ENCODE measurements at places on chromosomes 7 and 10.

DNA sequence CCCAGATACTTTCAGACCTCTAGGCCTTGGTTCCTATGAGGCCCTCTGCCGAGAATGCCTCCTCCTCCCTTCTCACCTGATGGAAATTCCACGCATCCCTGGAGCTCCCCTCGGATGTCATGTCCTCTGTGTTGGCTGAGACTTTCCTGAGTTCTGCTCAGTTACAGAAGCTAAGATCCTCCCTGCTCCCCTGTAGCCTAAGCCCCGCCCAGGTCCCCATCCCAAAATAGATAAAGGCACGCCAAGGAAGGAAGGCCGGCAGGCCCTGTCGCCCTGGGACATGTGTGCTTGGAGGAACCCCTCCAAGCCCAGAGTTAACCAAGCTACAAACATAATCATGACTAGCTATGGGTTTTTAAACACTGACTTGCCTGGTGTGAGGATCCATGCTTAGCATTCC lies 123.5 kb downstream of the SORBS1 start:
- no peak for DNase-seq

DNA sequence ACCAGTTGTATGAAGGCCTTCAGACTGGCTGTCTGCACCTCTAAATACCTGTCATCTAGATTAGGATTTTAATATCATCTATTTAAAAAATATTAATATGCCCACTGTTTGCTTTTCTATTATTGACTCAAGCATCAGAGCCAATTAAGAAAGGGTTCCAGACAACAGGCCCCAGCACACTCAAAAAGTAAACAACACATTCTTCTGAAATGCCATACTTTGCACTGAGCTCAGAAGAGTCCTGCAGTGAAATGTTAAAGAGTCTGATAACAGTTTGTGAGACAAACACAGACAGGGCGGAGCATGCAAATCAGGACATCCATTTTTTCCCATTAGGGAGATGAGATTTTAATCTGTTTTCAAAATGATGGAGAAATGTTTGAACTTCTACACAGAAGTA lies 45.9 kb upstream of the KLF6 start:
- no peak for DNase-seq

- DNase-seq, result no peak
Observed at GRCh38 chr7:157007470-157008066, 2.9 kb downstream of the MNX1 start.

DNA sequence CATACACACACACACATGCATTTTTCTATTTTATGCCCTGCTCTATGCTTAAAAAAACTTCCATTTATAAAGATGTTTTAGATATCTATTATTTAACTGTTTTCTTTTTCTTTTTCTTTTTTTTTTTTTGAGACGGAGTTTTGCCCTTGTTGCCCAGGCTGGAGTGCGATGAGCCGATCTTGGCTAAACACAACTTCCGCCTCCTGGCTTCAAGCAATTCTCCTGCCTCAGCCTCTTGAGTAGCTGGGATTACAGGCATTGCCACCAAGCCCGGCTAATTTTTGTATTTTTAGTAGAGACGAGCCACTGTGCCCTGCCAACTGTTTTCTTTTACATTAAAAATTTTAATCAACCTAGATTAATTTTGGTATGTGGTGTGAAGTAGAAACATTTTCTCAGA lies 45.6 kb upstream of the PURB start:
- no peak for DNase-seq

GRCh38 chr10:74306227-74306982 lies 155.4 kb downstream of the ADK start:
- no peak for DNase-seq

DNA sequence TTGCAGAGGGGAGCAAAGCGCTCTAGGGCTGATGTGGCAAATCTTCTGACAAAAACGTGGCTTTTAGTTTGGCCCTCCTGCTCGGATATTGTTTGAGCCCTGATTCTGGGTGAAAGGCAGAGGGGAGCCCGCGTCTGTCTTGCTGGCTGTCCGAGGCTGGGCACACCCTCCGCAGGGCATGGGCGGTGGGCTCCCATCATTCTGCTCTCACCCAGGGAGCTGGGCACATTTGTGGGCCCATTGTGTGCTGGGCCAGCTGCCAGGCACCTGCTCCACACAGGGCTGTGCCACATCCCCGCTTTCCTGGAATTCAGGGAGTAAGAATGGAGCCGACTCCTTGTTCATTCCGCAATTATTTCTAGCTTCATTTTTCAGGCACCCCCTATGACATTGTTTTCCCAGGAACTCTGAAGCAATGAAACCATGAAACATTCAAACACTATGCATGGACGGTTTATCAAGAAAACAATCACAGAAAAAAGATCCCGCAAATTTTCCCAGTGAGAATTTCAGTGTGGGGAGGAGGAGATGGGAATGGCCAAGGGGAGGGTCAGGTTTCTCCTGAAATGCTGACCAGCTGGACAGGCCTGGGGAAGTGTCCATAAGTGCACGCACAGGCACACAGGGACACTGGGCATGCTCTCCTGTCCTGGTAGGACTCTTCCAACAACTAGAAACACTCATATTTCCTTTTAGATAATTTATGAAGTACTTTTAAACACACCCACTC lies 341.1 kb downstream of the CXCL12 start:
- DNase-seq, result no peak

- peak; percentile 65 for DNase-seq
Observed at GRCh38 chr10:132939957-132940790, 2.2 kb downstream of the CFAP46 start.

DNA sequence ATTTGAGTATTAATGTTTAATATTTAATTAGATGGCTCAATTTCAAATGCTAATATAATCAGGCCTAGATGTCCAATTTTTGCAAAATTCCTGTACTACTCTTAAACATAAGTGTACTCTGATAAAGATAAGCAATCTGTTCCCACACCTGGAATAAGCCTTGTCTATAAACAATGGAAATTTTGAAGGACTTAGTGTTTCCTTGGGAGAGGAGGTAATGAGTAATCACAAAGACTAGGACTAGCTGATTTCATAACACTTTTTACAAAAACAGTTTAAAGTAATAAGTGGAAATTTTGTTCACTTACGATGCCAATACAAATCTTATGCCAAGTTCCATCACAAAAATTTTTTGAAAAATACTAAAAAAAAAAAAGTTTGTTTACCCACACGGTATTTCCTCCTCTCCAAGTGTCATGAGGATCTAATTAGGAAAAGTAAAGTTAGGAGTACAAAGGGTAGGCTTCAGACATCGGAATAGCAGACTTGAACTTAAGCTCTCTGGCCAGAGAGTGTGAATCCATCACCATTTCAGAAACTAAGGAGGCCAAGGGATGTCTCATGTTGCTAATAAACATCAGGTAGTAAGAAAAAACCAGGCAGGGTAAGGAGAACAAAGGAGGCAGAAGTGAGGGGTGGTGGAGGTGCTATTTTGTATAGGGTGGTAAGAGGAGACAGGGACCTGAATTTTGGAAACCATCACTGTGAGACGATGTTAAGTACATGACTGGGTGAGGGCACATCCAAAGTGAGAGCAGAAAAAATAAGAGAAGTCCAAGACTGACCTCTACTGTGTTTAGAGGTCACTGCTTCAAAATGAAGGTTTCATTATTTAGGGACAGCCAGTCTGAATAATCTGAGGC lies 61.3 kb downstream of the RAPGEF5 start:
- DNase-seq, result no peak

GRCh38 chr10:47165711-47166404 lies 134.1 kb upstream of the GDF10 start:
- peak; percentile 61 for DNase-seq

- DNase-seq, result peak; percentile 85
Observed at GRCh38 chr10:92691591-92692079, 1.9 kb downstream of the HHEX start.

- DNase-seq, result no peak
Observed at GRCh38 chr7:124652237-124652636, 113.4 kb downstream of the GPR37 start.
